ENCODE measurements at places on chromosomes 1 and 21. TPM values are rescaled to one million over a fixed set of nuclear protein-coding genes. Genes with fewer than 3 reads are reported as not detected.

The NR0B2 gene
- not detected for polyA plus RNA-seq

The POMGNT1 gene
- 50.8 TPM for polyA plus RNA-seq

The LMOD1 gene
- polyA plus RNA-seq, result 52.6 TPM

The CBS gene
- polyA plus RNA-seq, result 41.1 TPM

The PRAMEF17 gene
- not detected for polyA plus RNA-seq

The TMPRSS15 gene
- polyA plus RNA-seq, result not detected

The NCMAP gene
- polyA plus RNA-seq, result not detected

The KIF17 gene
- polyA plus RNA-seq, result 2.7 TPM

The SRSF11 gene
- polyA plus RNA-seq, result 230 TPM

The OVAAL gene
- polyA plus RNA-seq, result not detected

The HSPB7 gene
- 5.5 TPM for polyA plus RNA-seq

The CCDC17 gene
- polyA plus RNA-seq, result 0.19 TPM

The BSND gene
- not detected for polyA plus RNA-seq

The CMPK1 gene
- polyA plus RNA-seq, result 68.7 TPM

The MYBPH gene
- polyA plus RNA-seq, result 0.09 TPM

The TARBP1 gene
- polyA plus RNA-seq, result 22.6 TPM

The OR6K3 gene
- not detected for polyA plus RNA-seq

The CDK18 gene
- 0.36 TPM for polyA plus RNA-seq

The KCNA3 gene
- polyA plus RNA-seq, result 0.12 TPM

The BMP8B gene
- polyA plus RNA-seq, result not detected

The ZFP69B gene
- 5.9 TPM for polyA plus RNA-seq

The LEMD1 gene
- polyA plus RNA-seq, result not detected

The SZRD1 gene
- polyA plus RNA-seq, result 92.0 TPM

The KRTAP19-4 gene
- not detected for polyA plus RNA-seq

The MPZ gene
- 0.71 TPM for polyA plus RNA-seq

The TNFRSF18 gene
- 1.0 TPM for polyA plus RNA-seq

The BRINP3 gene
- polyA plus RNA-seq, result 0.09 TPM

The SWT1 gene
- polyA plus RNA-seq, result 2.9 TPM

The TDRD10 gene
- polyA plus RNA-seq, result not detected

The MYOC gene
- not detected for polyA plus RNA-seq

The GCSAML gene
- polyA plus RNA-seq, result not detected

The LCE3E gene
- not detected for polyA plus RNA-seq

The GSTM1 gene
- polyA plus RNA-seq, result 1.6 TPM

The RGL1 gene
- 10.1 TPM for polyA plus RNA-seq

The ACTL8 gene
- polyA plus RNA-seq, result 0.05 TPM

The FCGR3A gene
- polyA plus RNA-seq, result not detected

The ZNF683 gene
- not detected for polyA plus RNA-seq

The GJA8 gene
- not detected for polyA plus RNA-seq

The FBXO2 gene
- 1.3 TPM for polyA plus RNA-seq

The TRPM2 gene
- polyA plus RNA-seq, result not detected

The LORICRIN gene
- polyA plus RNA-seq, result not detected

The SLC50A1 gene
- polyA plus RNA-seq, result 31.4 TPM

The DCST2 gene
- polyA plus RNA-seq, result 0.19 TPM

The MAP3K21 gene
- 0.24 TPM for polyA plus RNA-seq

The VAMP4 gene
- polyA plus RNA-seq, result 13.0 TPM

The FAM72C gene
- 1.0 TPM for polyA plus RNA-seq

The PGM1 gene
- polyA plus RNA-seq, result 32.5 TPM

The OR2T29 gene
- polyA plus RNA-seq, result not detected

The PAFAH2 gene
- polyA plus RNA-seq, result 9.3 TPM

The S100A2 gene
- polyA plus RNA-seq, result 5.2 TPM
